ENCODE measurements at places on chromosomes 3 and 15.

- DNase-seq: no peak
Observed at GRCh38 chr3:150544726-150545125, 1.6 kb downstream of the SERP1 start.

DNA sequence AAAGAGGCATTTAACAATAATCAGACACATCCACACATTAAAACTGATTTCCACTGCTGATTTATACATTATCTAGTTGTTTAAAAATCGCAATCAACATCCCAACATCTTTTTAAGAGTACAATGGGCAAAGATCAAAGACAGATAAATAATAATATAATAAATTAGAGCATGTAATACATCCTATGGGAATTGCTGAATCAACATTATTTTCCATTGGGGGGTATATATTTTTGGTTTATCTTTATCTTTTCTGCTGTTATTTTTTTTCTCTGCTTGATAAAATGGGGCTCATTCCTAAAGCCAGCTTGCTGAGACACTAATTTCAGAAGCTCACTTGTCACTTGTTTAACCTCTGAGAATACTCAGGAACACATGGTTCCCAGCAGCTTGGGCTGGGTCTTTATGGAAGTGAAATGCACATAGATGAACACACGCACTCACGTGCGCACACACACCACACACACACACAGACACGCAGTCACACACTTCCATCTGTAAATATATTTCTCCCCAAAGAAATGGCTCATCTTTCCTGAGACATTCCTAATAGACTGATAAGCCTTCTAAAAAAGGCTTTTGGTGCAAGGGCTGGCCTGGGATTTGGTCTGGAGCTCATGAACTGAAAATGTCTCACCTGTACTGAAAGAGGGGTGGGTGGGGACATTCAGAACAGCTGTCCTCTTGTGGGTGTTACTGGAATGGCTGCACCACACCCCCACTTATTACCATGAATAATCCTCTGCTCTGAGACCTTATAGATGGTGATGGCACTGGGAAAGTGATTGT lies 3.5 kb upstream of the PPIB start:
- DNase-seq: no peak

DNA sequence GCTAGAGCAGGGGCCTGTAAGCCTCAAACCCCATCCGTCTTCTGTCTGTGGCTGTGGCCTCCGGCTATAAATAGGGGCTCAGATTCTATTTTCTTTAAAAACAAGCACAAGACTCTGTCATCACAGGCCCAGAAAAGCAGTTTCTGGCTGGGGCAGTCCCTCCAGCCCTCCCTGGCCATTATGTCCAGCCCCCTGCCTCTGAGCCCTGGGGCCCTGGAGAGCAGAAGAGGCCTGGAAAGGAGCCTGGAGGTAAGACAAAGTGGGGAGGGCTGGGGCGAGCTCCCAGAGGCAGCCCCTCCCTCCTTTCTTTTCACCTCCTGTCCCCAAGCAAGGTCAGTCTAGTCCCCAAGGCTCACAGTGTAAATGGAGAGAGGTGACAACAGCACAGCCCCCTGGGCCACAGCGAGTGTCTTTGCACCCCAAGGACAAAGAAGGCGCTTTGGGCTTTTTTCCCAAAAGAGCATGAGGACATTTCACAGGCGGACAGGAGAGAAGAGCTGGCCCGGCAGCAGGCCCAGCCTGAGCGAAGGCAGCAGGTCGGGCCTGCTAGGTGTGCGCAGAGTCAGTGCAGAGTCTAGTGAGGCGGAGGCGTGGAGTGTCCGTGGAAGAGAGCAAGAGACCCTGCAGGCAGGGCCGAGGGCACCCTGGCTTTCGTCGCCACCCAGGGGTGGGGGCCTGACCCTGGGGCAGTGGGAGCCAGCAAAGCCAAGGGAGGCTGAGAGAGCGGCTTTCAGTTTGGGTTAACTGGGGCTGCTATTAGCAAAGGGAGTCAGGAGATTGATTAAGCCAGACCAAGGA lies 188.3 kb downstream of the TBC1D2B start:
- DNase-seq: no peak

- DNase-seq: no peak
Observed at GRCh38 chr3:17579289-17580031, 163.0 kb downstream of the TBC1D5 start.

- DNase-seq: no peak
Observed at GRCh38 chr3:13283877-13284264, 136.3 kb downstream of the NUP210 start.
